ENCODE measurements at places on chromosomes 5 and 9.

DNA sequence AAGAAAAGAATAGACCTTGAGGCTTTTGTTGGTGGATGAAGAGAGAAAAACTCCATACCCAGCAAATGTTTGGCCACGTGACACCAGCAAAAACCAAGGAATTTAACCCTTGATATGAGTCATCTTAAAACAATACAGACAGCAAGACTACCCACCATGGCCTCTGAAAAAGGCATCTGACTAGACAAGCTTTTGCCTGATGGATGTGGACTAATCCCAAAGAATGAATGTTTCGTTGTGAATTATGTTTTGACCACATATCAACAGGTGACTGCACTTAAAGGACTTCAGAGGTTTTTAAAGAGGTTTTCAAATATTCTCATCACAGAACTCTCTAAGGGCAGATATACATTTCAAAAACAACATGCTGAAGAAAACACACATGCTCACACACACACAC lies 33.0 kb upstream of the SLC1A3 start:
- peak; percentile 34 for DNase-seq

GRCh38 chr5:170865622-170866021 lies 3.8 kb downstream of the RANBP17 start:
- DNase-seq: no peak

- DNase-seq: peak; percentile 41
Observed at GRCh38 chr5:78779771-78780616, 131.4 kb upstream of the LHFPL2 start.

DNA sequence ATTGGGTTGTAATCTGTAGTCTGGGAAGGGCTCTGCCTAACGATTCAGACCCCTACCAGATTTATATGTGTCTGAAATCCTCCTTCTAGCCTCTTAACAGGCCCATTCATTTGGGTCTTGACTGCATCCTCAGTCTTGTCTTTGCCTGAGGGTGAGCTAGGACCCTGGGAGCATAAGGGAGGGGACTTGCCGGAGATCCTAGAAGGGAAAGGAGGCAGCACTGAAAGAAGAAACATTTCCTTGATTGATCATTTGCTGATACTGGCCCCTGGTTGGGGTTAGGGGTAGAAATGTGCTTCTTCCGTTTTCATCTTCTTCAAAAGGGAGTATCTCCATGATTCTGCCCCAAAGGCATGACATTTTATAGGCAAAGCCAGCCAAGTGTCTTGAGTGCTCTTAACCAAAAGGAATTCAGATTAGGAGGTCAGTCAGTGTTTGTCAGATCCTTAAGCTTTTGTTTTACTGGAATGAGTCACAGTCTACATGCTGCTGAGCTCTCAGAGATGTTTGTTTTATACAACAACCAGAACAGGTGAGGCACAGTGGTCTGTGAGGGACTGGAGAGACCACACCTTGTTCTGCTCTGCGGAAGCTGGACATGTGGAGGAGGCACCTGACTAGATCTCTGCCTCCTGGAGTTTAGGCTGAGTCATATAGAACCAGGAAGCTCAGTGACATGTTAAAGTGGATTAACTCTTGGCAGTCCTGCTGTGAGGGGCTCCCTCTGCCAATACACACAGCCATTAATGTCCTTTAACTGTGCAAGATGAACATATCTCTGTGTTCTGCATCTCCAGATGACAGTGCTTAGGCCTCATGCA lies 37.7 kb downstream of the PCDHAC2 start:
- DNase-seq: peak; percentile 93

GRCh38 chr9:127049581-127049980 lies 72.9 kb downstream of the ANGPTL2 start:
- no peak for DNase-seq

- no peak for DNase-seq
Observed at GRCh38 chr9:109467936-109468335, 30.2 kb downstream of the PTPN3 start.
